Spleen (tissue), 13 donors: ENCODE measurements at places on chromosomes 16 and 17. TPM values are rescaled to one million over a fixed set of nuclear protein-coding genes. Genes with fewer than 3 reads are reported as not detected.

DNA sequence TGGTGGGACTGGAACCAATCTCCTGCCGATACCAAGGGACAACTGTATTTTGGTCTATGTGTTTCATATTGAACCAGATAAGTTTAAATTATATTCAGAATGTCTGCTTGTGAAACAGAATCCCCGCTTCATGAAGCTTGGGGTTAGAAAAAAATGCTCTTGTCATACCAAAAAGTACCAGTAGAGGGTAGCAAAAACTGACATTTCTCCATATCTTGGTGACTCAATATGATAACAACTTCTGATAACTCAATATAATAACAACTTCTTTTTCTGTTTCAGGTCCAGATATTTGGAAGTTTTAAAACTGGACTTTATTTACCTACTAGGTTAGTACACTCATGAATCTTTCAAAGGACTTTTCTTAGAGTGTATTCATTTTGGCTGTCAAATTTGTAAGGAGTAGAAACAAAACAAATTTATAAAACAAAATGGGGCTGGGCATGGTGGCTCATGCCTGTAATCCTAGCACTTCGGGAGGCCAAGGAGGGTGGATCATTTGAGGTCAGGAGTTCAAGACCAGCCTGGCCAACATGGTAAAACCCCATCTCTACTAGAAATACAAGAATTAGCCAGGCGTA lies 52.3 kb upstream of the ADCY7 start:
- DNase-seq, result no peak

Gene SLC4A1
- total RNA-seq, result 2.2 TPM

Gene TNP2
- not detected for total RNA-seq

- DNase-seq, result no peak
Observed at GRCh38 chr17:8522577-8522976, 86.9 kb downstream of the NDEL1 start.

Gene TNFRSF17
- total RNA-seq, result 8.9 TPM

- DNase-seq, result no peak
Observed at GRCh38 chr17:48427598-48427997, 2.4 kb downstream of the SKAP1 start.

- no peak for DNase-seq
Observed at GRCh38 chr17:1323336-1323735, 43.9 kb downstream of the TRARG1 start.

- DNase-seq, result peak; percentile 93
Observed at GRCh38 chr16:381789-382717, at the start of gene PGAP6. Gene PGAP6, minus strand, starts transcription at chr16:381978. Its CDS starts 157 bp downstream, at chr16:381821.

DNA sequence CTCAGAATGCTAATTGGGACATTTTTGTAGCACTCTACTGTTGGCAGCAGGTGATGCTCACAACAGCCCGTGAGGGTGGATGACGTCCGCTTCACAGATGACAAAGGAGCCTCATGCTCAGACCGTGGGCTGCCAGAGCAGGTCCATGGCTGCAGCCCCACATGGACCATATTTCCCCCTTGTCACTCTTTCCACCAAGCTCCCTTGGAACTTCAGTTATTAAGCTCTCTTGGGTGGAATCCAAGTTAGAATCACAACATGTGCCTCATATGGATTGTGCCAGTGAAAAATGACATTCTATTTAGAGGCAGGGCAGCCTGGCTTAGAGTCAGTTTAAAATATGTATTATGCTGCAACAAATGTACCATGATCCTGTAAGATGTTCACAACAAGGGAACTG lies 33.2 kb upstream of the STH start:
- DNase-seq, result no peak

Gene PMP22
- total RNA-seq, result 35.7 TPM

Gene SLC47A1
- 5.8 TPM for total RNA-seq

DNA sequence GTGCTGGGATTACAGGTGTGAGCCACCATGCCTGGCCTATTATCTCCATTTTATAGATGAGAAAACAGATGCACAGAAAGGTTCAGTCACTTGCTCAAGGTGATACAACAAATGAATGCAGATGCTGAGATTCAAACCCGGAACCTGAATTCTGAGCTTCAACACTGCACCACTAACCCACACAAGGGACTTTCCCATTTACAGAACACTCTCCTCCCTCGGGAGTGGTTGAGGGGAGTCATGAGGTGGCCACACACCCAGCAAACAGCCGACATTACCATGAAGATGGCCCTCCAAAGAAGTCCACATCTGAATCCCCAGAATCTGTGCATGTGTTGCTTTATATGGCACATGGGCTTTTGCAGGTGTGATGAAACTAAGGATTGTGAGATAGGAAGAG lies 9.1 kb downstream of the BCL7C start:
- DNase-seq, result no peak

Gene FBXL16
- 1.5 TPM for total RNA-seq

Gene SLC6A2
- not detected for total RNA-seq

GRCh38 chr17:59397316-59398073 lies 66.0 kb downstream of the YPEL2 start:
- DNase-seq, result no peak

Gene SECTM1
- total RNA-seq, result 79.6 TPM
